Activated T-helper 17 cell treated with anti-CD3 and anti-CD28 coated beads, Interleukin-2, amount 50 U/mL, for 72 hours (primary cell): ENCODE measurements at places on chromosomes 5 and 9. TPM values are rescaled to one million over a fixed set of nuclear protein-coding genes. Genes with fewer than 3 reads are reported as not detected.

GRCh38 chr9:100294341-100294740 lies 58.4 kb downstream of the TEX10 start:
- no peak for ATAC-seq

DNA sequence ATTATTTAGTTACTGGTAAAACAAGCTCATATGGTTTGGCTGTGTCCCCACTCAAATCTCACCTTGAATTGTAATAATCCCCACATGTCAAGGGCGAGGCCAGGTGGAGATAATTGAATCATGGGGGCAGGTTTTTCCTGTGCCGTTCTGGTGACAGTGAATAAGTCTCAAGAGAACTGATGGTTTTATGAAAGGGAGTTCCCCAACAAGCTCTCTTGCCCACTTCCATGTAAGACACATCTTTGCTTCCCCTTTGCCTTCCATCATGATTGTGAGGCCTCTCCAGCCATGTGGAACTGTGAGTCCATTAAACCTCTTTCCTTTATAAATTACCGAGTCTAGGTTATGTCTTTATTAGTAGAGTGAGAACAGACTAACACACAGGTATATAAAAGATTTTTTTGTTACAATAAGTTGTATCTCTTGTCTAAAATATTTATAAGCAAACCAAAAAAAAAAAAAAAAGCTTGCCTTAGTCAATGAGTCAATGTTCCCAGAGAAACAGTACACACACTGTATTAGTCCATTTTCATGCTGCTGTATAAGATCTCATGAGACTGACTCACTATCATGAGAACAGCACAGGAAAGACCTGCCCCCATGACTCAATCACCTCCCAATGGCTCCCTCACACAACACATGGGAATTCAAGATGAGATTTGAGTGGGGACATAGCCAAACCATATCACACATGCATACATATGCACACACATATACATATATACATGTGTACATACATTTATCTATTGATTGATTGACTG lies 138.3 kb downstream of the BASP1 start:
- ATAC-seq = no peak

DNA sequence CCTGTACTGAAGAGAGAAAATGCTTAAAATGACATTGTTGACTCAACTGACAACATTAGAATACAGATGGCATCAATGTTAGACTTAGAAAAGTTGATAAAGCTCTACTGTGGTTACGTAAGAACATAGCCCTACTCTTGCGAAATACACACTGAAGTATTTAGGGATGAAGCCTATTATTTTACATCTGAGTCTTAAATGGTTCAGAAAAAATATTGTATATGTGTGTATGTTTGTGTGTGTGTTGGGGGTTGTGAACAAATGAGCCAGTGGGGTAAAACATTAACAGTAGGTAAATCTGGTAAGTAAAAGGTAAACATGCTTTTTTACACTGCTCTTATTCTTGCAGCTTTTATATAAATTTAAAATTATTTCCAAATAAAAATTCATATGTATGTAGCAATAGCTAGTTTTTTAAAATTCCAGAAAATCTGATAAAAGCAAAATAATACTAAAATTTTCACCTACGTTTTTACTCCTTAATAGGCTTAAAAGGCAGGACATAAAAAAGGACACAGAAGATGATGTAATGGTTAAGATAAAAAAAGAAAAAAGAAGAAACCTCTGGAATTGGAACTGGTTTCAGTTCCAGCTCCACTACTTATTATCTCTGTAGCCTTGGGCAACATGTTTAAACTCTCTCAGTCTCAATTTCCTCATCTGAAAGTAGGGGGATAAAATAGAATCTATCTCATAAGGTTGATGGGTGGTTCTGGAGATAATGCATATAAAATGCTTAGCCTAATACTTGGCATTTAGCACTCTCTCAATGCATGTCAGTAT lies 44.3 kb downstream of the GARNL3 start:
- no peak for ATAC-seq

DNA sequence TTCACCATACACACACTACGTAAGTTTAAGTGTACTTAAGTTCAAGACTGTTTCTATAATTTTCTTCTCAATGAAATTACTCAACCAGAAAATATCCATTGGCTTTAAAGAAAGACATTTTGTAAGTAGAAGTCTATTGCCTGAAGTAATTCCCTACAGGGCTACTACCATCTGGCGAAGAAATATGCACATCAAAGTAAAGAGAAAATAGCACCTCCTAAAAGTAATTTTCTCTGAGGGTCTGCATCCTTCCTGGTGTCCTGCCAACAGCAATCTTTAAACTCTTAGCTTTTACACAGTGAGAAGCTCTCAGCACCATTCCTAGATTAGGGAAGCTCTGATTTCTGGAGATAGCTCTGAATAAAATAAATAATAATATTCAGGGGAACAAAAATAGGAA lies 498.5 kb upstream of the TYRP1 start:
- no peak for ATAC-seq

- no peak for ATAC-seq
Observed at GRCh38 chr9:79764374-79764773, 192.6 kb downstream of the TLE4 start.

DNA sequence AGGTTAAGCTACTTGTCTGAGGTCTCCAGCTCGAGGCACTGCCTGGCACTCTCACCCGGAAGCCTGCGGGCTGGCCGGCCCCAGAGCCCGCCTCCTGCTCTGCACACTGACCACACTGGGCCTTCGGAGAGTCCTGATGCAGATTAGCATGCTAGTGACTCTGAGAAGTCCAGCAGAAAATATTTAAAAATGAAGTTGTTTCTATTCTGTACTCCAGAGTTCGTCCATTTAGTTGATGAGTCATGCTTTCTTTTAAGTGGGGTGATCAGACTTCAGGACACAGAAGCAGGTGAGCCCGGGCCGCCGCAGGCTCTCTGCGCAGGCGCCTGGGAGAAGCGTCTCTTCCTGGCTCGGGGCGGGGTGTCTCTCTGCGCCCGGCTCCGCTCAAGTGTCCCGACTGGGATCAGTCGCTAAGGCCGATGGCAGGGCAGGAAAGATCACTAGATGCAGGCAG lies 32.5 kb downstream of the FAM240B start:
- peak; percentile 69 for ATAC-seq

The ZNF474 gene
- not detected for total RNA-seq
